ENCODE measurements at places on chromosomes 2 and 18.

DNA sequence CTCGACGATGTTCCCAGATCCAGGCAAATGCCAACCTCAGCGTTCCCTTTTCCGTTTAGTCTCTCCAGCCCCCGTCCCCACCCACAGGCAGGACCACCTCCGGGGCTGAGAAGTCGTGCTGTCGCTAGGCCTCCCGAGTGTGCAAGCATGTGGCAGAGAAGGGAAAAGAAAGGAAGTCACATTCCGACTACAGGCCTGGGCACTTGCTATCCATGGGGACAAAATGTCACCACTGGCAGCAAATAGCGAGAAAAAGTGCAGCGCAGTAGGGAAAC lies 420 bp downstream of the PIGN start:
- no peak for DNase-seq

DNA sequence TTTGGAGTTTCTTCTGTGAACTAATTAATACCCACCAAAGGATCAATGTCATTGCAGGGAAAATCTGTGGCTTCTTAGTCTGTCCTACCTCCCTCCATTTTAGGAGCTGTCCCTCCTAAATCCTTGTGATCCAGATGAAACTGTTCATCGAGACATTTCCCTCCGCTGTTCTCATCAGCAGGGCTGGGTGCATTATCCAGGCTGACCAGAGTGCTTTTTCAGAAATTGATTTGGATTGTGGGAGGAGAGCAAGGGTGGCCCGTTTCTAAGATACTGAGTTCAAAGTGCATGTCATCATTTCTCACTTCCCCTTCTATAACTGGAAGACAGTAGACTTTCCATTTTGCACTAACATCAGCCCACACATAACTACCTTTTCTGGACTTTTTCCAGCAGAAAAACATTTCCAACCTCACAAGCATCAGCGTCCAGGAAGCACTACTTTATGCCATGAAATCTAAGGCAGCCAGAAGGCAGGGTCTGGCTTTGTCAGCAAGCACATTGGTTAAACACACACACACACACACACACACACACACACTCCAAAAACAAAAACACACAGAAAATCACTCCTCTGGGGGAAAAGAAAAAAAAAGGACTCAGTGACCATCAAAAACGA lies 94.1 kb downstream of the ANKRD44 start:
- no peak for DNase-seq

GRCh38 chr2:286774-287392 lies 1.0 kb downstream of the ALKAL2 start:
- DNase-seq, result peak; percentile 10

GRCh38 chr2:128310761-128311160 lies 7.9 kb downstream of the HS6ST1 start:
- DNase-seq, result peak; percentile 9

DNA sequence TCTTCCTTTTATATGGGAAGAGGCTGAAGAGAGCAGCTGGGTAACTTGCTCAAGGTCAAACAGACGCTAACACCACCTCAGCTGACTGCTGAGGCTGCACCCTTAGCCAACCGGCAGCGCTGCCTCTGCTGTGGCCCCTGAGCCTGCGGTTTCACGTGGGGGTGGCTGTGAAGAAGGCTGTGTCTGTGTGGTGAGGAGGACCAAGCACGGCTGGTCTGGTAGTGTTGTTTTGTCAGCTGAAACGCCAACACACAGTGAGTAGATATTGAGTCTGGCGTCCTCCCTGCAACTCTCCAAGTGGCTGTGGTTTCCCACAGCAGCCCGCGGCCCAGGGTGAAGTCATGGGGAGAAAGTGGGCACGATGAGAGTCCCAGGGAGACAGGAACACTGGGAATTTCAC lies 69.6 kb downstream of the THNSL2 start:
- DNase-seq, result no peak

GRCh38 chr2:102033031-102033749 lies 41.4 kb downstream of the IL1R2 start:
- DNase-seq, result peak; percentile 76

DNA sequence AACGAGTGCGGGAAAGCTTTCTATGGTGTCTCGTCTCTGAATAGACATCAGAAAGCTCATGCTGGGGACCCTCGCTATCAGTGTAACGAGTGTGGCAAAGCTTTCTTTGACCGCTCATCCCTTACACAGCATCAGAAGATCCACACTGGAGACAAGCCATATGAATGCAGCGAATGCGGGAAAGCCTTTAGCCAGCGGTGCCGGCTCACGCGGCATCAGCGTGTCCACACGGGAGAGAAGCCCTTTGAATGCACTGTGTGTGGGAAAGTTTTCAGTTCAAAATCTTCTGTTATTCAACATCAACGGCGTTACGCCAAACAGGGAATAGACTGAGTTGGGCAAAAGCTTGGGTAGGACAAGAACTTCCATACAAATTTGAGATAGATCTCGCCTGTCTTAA lies 16.2 kb downstream of the ZNF2 start:
- DNase-seq, result no peak
